Skin of body (tissue), 3 donors: ENCODE measurements at places on chromosomes 16 and 17. TPM values are rescaled to one million over a fixed set of nuclear protein-coding genes. Genes with fewer than 3 reads are reported as not detected.
A peak's percentile ranks its signal among the peaks of the same experiment; 100 is the strongest.

GRCh38 chr17:8002721-8003593, 542 bp downstream of the GUCY2D start:
- DNase-seq: no peak

GRCh38 chr16:5820472-5820871, 722.9 kb upstream of the EEF2KMT start:
- no peak for DNase-seq

- peak; percentile 29 for DNase-seq
Measured at GRCh38 chr17:50177983-50178834, 12.4 kb downstream of the SGCA start.

GRCh38 chr16:1895949-1896675, 22.1 kb downstream of the HS3ST6 start:
- no peak for DNase-seq

GRCh38 chr16:240559-240958, 5.9 kb downstream of the FAM234A start:
- no peak for DNase-seq

GRCh38 chr17:63095879-63096278, 129.8 kb downstream of the TANC2 start:
- no peak for DNase-seq

GRCh38 chr16:24747441-24747840, 18.0 kb downstream of the TNRC6A start:
- DNase-seq: no peak

- DNase-seq: no peak
Measured at GRCh38 chr16:81517629-81518438, 73.2 kb downstream of the CMIP start.

DNA sequence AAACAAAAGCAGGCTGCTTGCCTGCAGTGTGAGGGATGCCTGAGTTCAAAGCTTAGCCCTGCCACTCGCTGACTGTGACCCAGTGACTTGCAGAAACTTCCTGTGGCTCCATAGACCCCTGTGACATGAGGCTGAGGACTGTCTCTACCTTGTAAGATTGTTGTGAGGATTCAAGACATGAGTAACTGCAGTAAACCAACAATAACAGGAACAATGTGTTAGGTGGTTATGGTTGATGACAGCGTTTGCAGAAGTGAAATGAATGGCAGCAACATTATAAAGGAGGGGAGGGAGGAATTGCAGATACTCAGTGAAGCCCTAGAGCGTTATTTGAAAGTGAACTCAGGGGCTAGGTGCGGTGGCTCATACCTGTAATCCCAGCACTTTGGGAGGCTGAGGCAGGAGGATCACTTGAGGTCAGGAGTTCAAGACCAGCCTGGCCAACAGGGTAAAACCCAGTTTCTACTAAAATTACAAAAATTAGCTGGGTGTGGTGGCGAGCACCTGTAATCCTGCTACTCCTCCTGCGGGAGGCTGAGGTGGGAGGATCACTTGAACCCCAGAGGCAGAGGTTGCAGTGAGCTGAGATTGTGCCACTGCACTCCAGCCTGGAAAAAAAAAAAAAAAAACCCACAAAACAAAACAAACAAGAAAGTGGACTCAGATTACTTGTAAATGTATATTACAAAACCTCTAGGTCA, 33.5 kb upstream of the EMP2 start:
- no peak for DNase-seq

GRCh38 chr16:78552106-78552675, 452.7 kb downstream of the WWOX start:
- DNase-seq: no peak

Gene CIBAR2
- not detected for total RNA-seq

Gene PDIA2
- total RNA-seq: 1.1 TPM

Gene ZACN
- not detected for total RNA-seq
